ENCODE measurements at places on chromosomes 1 and 21.

- DNase-seq, result no peak
Measured at GRCh38 chr1:228347181-228347580, 59.5 kb downstream of the TRIM11 start.

DNA sequence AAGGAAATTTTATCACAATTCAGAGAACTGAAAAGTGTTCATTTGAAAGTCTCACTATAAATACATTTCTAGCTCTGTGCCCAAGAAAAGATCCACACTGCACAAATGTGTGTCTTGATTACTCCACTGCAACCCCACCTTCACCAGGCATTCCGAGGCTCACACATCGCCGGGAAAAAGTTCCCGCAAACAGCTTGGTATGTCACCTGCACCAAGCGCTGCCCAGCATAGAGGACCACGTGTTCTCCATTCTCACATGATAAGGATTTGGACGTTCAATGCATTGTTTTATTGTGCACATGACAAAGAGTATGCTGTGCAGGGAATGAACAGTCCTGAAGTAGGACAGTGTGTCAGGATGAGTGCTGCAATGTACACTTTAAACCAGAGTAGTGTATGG lies 70.1 kb downstream of the ERG start:
- no peak for DNase-seq

- DNase-seq, result no peak
Measured at GRCh38 chr1:15712168-15712567, 23.9 kb upstream of the SLC25A34 start.

DNA sequence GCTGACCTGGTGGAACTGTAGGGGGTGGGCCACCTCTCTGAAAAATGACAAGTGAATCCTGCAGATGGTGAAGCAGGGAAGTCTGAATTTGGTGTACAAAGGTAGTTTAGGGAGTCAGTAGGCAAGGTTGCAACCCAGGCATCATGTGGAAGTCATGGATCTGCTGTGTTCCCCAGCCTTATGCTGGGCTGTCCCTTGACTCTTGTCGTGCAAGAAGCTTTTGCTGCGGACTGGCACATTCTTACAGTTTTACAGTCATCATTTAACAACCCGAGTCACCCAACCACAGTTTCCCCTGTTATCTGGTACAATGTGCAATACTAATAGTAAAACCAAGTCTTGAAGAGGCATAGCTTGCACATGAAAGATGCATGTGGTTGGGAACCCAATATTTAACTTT lies 13.2 kb downstream of the RHOU start:
- no peak for DNase-seq

DNA sequence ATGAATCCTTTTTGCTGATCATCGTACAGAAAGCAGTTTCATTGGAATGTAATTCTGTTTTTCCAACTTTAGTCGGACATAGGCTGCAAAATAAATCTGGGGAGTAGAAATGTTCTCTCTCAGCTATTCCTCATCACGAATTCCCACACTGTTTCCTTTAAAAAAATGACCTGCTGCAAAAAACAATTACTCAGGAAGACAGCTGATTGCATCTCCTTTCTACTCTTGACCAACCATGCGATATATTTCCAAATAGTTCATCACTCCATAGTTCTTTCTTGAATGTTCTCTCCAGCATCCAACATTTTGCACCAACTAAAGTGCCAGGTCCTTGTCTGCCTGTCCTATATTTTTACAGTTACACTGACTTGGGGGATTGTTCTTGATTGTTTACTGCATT lies 96.4 kb downstream of the S1PR1 start:
- no peak for DNase-seq

- no peak for DNase-seq
Measured at GRCh38 chr1:32636914-32637645, 13.3 kb downstream of the ZBTB8OS start.

- DNase-seq, result no peak
Measured at GRCh38 chr1:156693848-156694689, 11.3 kb downstream of the CRABP2 start.

DNA sequence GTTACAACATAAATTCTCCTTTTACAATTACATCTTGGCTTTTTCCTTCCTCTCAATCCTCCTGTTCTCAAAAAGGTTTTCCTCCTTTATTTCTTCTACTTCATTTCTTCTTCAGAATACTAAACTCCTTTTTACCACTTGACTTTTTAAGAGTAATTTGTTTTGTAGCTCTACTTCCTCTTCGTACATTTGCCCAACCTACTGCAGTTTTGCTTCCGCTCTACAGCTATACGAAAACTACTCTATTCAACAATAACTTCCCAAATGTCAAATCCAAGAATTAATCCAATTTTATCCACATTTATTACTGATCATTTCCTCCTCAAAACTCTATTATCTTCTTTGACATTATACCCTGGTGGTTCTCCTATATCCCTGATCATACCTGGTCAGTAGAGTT lies 3.4 kb downstream of the GDAP2 start:
- no peak for DNase-seq

GRCh38 chr1:240649733-240650721 lies 38.1 kb upstream of the GREM2 start:
- no peak for DNase-seq

GRCh38 chr1:94876362-94876761 lies 50.5 kb downstream of the CNN3 start:
- DNase-seq, result no peak

DNA sequence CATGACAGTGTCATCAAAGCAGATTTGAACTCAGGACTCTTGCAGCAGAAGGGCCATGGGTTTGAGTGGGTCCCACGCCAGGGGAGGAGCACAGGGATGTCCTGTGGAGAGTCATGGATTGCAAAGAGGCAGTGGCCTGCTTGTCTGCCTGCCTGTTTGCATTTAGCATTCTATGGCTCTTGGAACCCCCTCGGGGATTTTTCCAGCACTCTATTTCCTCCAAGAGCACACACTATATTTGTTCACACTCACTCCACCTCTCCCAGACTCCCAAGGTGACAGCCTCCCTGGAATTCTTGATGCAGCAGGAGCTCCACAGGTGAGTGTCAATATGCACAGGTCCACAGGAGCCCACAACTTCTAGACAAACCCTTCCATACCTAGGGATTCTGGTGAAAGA lies 73.1 kb upstream of the LRRN2 start:
- no peak for DNase-seq

DNA sequence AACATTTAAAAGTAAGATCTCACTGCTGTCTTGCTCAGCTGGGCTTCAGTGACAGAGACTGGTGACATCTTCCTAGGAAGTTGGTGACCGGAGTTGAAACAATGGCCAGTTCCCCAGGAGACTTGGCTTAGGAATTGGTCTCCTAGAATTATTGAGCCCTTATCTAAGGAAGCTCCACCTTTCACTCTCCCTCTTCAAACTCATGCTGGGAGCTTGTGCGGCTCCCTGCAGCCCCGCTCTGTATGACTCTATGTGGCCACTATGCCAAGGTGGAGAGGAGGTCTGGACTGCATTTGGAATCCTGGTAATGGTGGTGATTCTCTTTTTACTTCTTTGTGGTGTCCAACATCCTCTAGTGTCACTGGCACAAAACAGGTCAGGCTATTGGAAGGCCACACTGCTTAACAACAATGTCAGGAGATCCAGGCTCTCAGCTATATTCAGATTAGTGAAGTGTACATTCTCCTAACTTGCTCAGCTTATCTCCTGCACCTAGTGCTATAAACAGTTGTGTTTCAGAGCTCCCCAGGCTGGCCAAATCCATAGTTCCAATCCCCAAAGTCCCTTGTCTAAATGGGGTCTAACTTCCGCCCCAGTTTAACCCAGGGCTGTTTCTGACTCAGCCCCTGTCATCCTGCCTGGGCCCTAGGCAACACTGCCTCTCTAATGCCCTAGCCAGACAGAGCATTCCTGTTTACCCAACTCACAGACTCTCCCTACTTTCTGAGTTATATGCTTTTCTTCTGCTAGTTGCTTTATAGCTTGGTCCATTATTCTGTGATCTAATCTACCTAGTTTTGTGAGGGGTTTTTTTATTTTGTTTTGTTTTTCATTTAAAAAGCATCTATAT lies 18.3 kb downstream of the ATP2B4 start:
- DNase-seq, result no peak
